Hematopoietic multipotent progenitor cell treated with erythropoietin and hydrocortisone succinate and interleukin-3 and kit ligand, for 8 days (in vitro differentiated cells): ENCODE measurements at places on chromosomes 2 and 18.

GRCh38 chr18:43013486-43013885 lies 102.0 kb downstream of the RIT2 start:
- no peak for DNase-seq

DNA sequence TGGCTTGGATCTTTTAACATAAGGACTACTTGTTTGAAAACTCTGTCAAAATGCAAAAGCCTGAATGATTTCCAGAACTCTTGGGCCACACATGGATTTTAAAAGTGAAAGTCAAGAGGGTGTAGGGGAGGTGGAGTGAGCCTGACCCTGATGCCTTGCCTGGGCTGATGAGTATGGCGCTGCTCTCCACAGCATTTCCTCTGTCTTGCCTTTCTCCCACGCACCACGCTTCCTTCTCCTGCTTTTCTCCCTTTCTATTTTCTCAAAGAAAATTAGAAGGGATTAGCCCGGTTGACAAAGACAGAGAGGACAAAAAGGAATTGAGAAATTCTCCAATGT lies 207.0 kb upstream of the CCDC68 start:
- DNase-seq = no peak

GRCh38 chr18:3450799-3451182 lies 819 bp downstream of the TGIF1 start:
- DNase-seq = no peak

DNA sequence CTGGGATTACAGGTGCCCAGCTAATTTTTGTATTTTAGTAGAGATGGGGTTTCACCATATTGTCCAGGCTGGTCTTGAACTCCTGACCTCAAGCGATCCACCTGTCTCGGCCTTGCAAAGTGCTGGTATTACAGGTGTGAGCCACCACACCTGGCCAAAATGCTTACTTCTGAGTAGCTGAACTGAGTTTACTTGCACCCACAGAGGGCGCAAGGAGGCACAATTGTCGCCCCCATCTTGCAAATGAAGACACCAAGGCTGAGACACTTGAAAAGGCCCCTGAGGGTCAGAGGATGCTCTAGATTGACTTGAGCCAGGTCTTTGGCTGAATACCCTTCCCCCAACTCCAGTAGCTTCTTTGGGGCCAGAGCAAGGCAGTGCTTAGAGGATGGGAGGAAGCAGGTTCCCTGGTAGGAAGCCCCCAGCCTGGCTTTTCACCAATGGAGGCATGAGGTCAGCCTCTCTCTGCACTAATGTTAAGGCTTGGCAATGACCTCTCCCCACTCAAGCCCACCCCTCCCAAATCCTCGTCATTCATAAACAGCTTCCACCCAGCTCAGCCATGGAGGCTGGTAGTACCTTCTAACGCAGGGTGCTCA lies 14.5 kb upstream of the KIF1A start:
- no peak for DNase-seq

DNA sequence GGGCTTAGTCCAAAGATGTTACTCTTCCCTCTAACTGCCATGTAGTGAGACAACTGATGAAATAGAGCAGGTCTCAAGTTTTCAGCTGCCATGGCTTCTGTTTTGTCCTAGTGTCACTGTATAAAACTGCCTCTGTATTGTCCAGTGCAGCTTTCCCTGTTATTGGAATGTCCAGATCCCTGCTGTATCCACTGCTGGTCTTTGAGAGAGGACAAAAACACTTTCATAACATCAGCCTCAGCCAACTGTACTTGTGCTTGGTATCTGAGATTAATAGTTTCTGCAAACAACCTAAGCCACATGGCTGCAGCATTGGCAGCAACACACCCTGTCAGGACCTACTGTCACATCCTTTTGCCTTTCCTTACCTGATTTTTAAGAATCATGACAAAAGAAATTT lies 480.2 kb downstream of the LPIN1 start:
- no peak for DNase-seq

GRCh38 chr2:7860693-7861092 lies 821.2 kb upstream of the ID2 start:
- no peak for DNase-seq

- DNase-seq = no peak
These were observed 174.5 kb downstream of the LAMA1 start for GRCh38 chr18:6943143-6943542.

DNA sequence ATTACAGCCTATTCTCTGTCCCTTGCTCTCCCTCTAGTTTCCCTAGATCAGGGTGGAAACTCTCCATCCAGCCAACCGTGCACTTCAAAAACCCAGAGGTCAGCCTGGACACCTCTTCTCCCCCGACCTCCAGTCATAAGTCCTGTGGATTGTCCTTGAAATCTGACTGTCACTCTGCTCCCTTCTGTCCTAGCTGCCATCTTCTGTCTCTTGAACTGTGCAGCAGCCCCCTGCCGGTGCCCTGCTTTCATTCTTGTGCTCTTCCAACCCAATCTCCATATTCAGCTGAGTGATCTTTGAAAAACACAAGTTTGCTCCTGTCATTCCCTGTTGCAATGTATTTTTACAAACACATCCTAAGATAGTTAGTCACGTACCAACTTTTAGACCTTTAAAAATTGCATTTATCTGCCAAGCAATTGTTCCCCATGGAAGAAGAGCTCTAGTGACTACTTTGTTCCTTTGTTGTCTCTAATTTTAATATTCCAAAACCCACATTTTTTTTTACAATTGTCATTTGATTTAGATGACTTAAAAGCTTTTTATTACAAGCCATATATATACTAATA lies 254.3 kb downstream of the CAMKMT start:
- no peak for DNase-seq

DNA sequence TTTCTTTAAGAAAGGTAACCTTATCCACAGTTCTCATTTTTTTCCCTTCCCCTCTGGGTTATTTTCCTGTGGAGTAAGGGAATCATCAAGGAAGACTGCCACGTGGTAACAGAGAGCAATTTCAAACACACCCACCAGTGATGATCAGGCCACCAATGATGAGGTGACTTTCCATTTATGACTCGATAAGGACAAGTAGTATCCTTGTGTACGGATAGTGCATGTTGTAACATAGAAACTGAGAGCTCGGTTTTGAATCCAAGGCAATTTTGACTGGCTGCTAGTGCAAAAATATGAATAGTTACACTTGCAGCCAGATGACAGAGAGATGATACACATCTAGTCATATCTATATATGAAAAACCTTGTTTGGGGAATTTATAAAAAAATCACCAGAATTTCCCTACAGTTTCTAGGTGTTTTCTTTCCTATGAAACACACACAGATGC lies 143.6 kb upstream of the TCF4 start:
- DNase-seq = peak; percentile 11

- DNase-seq = peak; percentile 37
These were observed 74.3 kb upstream of the SLC1A4 start for GRCh38 chr2:64914735-64915509.

DNA sequence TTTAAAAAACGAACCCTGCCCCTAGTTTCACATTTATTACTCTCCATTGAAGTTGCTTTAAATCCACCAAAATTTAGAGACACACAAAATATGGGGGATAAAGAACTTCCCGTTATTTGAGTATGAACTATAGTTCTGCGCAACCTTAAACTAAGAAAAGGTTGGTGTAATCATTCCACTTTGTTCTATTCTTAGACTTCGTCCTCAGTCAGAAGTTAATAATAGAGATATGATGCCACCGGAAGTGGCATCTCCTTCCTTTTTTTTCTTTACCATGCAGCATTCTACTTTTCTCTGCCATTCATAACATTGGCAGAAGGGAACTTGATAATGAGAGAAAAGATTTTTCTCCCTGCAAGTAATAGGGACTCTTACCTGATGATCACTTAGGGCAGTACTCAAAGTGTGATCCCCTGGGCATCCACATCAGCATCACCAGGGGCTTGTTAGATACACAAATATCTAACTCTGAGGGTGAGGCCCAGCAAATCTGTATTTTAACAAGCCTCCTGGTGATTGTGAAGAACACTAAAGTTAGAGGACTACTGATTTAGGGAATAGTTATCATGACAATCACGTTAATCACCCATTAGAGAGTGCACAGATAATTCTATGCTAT lies 147.7 kb upstream of the DTNA start:
- no peak for DNase-seq

DNA sequence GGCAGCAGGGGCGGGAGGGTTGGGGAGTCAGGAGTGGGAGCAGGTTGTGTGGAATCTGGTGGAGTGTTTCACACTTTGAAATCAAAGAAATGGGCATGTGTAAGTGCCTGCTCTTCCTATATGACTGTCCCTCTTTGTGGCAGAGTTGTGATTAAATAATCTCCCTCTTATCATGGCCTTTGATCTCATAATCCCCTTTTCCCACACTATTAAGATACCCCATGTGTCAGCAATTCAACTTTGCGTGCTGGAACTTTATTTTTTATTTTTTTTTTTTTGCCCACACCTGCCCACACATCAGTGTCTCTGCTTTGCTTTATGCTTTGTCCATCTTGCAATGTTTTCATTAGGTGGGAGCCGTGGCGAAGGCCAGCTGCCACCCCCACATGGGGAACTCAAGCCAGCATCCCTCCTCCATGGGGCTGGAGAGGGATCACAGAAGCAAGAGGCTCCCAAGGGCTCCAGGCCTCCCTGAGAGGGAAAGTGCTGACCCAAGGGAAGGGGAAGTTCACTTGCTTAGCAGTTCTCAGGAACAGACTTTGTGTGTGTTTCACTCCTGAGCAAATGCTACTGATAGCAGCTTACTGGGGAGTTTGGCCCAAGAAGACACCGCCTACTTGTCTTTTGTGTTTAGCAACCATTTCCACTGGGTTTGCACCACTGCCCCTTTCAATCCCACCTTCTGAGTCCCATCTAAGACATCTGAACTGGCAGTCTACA lies 243.4 kb downstream of the BCL11A start:
- no peak for DNase-seq

GRCh38 chr2:33307659-33308270 lies 168.7 kb upstream of the RASGRP3 start:
- DNase-seq = no peak

- no peak for DNase-seq
These were observed 79.0 kb downstream of the POLR1A start for GRCh38 chr2:86026744-86027065.

- no peak for DNase-seq
These were observed 228.0 kb upstream of the SALL3 start for GRCh38 chr18:78751664-78752063.

GRCh38 chr18:42155024-42155423 lies 200.0 kb downstream of the PIK3C3 start:
- no peak for DNase-seq

DNA sequence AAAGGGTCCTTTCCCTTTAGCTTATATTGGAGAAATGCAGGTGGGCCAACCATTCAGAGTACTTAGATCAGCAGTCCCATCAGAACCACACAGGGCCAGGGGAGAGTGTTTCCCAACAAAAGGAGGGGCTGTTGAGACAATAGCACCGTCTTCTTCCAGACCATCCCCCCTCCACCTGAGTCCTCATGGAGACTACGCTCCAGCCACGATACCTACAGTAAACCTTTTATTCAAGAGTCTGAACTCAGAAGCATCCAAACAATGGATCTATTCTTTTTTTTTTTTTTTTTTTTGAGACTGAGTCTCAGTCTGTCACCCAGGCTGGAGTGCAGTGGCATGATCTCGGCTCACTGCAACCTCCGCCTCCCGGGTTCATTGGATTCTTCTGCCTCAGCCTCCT lies 25.7 kb upstream of the ZNF532 start:
- DNase-seq = no peak

GRCh38 chr18:80137976-80138375 lies 28.9 kb downstream of the ADNP2 start:
- no peak for DNase-seq

DNA sequence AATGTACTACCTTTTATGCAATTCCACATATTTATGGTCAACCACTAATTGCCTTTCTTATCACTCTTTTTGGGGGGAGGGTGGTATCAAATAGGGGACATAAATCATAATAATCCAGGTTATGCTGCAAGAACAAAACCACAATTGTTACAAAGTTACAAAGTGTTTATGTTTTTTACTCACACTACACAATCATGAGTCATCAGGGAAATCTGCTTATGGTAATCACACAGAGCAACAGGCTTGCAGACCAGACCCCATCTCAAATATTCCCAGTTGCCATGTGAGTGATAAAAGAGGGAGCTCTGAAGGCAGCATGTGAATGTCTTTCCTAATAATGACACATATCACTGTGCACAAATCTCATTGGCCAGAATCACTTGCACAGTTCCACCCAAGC lies 304.7 kb upstream of the TMEFF2 start:
- DNase-seq = no peak

DNA sequence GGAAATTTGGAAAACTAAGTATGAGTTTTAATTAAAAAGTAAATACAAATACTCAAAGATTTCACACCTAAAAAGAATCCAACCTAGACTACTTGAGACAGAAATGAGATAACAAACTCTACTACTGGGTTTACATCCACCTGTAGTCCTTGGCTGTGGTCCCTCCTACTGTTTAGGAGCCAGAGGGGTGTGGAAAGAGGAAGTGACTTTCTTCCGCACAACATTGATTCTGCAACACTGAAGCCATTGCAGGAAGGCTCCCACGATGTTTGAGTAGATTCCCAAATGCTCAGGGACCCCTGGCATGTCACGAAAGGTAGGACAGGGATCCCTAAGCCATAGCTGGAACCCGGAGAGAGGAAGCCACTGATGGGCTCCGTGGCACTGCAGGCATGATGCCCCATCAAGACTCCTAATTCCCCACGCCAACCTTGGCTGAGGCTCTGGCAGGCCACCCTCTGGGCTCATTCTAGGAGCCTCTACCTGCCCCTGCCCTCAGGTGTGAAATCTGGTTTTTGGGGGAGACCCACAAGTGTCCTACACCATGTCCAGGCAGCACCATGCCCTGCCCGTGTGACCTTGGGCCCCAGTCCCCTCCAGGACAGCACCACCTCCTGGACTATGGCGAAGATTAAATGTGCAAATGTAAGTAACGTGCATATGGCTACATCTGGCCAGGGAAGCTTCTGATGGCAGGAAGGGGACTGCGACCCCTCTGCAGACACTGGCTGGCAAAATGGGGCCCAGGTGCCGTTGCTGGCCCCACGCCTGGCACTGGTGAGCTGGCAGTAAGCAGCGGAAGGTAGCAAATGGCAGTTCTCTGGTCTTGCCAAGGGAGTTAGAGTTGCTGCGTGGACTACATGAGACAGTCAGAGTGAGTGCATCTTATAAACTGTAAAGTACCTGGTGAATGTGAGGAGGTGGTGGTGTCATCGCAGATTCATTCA lies 38.2 kb upstream of the MAL start:
- DNase-seq = no peak

DNA sequence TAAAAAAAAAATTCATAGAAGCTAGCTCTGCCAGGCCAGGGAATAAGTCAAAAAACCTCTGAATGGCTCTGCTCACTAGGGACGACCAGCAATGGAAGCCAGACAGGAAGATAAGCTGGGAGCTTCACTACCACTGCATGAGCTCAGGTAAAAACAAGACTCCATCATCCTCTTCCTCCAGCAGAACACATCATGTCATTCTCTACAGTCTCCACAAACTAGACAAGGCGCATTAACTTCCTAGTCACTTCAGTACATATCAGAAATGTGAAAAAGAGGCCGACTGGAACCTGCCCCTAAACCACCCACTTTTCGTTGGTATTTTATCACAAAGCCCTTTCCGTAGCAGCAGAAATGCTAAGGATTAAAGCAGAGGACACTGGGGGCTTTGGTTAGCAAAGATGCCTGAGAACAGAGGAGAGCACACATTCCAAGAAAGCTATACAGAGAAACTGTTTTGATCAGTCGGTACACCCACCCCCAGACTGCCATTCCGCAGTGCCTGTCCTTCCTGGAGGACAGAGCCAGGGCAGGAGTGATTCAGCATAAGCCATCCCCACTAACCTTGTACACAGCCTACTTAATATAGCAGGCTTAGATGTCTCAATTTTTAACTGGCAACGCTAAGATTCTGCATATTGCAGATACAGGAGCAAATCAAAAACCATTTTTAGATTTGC lies 53.4 kb downstream of the AAK1 start:
- peak; percentile 49 for DNase-seq
